ENCODE measurements at places on chromosomes 6 and 20.

GRCh38 chr20:8299921-8300320, 167.9 kb downstream of the PLCB1 start:
- DNase-seq: no peak

DNA sequence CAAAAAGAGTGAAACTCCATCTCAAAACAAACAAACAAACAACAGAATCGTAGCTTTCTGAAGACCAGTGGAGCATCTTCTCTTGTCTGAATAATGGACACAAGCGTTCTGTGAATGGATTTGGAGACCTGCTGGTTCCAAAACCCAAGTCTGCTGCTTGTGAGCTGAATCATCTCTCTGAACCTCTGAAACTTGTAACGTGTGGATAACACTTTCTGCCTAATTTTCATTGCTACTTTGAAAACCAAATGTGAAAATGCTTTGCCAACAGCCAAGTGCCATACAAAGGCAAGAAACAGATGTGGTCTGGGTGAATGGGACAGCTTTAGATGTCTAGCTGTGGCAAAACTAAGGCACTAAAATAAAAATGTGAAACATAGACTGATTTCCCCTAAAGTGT, 44.3 kb downstream of the PHACTR1 start:
- no peak for DNase-seq

- no peak for DNase-seq
Observed at GRCh38 chr6:166379800-166380199, 2.9 kb downstream of the MPC1 start.

DNA sequence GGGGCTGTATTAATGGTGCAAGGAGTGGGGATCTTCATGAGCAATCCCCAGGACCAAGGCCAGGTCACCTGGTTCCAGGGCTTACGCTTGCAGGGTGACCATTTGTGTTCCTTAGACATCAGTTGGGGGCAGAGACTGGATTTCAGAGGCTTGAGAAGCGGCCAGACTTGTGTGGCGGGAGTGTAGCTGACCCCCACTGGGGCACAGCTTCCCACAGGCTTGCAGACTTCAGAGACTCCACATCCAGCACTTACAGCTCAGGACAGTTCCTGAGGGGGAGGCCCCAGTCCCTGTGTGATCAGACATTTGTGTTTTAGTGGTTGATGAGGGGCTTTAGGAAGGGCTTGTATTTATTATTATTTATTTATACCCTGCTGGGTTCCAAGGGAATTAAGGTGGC, 15.3 kb downstream of the TJAP1 start:
- DNase-seq: no peak

DNA sequence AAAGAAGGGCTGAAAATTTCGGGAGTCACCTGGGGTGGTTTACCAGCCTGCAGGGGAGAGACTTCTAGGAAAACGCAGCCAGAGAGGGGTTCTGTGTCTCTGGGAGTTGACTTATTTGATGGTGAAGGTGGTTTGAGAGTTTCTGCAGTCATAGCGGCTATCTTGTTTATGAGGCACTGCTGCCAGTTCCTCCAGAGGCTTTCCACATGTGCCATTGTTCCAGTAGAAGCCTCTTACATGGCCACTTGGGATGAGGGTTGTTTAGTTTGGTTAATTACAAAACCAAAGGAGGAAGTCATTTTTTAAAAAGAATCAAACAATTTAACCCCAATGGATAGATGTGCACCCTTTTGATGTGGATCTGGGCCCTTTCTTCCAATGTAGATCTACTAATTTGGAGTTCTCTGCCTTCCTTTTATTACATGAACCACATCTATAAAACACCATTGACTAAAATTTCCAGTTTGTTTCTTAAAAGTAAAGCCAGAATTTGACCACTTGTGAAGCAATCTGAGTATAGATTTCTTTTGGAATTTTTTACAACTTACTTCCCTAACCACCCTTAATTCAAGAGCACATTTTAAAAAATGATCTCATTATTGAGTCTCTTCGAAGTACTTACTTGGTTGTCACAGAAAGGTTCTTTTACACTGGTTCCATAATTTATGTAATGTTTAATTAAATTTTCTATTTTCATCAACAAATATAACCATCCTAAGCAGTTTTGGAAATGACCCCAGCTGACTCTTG, 97.6 kb downstream of the TCP11 start:
- DNase-seq: no peak

DNA sequence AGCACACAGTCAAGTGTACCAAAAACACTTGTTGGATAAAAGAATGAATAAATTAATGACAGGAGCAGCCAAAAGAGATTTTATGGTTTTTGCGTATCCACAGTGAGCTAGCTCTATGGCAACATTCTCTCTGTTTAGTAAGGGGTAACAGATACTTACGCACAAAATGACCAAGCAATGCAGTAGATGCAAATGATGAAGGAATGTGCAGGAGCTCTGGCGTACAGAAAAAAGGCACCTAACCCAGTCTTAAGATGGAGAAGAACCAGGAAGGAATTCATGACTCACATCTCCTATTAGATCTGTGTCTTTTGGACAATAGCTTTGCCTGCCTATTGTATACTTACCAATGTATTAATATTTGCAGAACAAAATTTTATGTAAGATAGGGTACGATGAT, 191.9 kb upstream of the PREP start:
- DNase-seq: no peak

GRCh38 chr6:72683797-72684196, 61.9 kb downstream of the KCNQ5 start:
- DNase-seq: no peak

DNA sequence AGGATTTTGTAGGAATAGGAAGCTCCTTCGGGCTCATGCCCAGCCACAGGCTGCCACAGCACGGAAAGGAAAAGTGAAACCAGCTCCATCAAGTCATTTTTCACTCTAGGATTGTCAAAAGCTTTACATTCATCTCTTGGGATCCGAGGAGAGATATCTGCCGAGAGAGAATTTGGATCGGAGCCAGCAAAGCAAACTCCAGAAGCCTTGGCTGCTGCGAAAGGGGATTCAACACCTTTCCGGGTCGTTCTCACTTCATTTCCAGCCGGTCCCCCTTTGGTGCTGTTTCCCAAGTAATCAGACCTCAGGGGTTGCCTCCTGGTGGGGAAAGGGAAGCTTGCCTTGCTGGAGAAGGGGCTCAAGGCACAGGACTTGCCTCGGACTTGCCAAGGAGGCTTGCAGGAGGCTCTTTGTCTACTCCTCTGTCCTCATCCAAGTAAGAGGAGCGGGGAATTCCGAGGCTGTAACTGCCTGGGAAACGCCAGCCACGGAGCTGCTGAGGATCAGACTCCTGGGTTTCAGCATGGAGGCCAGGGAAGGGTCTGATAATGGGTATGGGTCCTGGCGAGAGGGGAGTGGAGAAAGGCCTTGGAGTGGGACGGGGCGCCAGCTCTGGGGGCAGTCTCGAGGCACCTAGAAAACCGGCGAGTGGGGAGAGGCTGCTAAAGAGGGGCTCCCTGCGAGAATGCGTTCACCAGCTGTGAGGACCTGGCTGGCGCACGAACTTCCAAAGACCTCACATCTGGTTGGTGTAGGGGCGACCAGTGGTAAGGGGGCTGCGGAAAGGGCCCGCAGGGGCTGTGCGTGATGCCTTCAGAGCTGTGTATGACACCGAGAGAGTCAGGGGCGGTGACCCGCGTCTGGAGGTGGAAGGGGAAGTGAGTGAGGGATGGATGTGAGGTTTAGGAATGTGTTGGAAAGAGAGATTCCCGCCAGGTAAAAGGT, 702 bp downstream of the ETV7 start:
- DNase-seq: no peak

DNA sequence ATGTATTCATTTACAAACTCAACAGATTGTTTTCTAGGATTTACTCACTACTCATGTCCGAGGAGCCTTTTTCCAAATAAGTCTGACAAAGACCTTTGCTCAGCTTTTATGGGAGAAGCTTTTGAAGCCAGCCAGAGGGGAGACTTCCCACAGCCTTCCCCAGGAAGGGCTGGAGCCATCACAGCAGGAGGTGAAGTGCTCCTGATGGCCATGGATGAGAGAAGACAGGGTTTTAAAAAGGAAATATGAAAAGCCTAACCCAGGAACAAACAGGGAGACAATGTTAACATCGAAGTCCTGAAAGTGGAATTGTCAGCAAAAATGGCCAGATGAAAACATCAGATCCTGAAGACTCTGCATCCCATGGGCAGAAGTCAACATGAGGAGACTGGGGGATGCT, 11.6 kb upstream of the TAGAP start:
- no peak for DNase-seq

DNA sequence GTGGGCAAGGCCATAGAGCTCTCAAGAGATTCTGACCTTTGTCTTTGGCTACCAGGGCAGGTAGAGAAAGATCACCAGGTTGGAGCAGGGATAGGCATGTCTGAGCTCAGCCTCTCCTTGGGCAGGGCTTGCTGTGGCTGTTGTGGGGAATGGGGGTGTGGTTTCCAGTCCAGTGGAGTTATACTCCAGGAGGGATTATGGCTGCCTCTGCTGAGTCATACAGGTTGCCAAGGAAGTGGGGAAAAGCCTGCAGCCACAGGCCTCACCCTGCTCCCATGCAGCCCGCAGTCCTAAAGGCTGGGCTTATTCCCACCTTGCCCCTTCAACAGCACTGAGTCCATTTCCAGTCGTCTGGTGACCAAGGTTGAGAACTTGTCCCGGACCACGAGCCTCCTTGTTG, 21.9 kb downstream of the MEP1A start:
- no peak for DNase-seq

GRCh38 chr6:111718990-111719389, 113.3 kb upstream of the TRAF3IP2 start:
- no peak for DNase-seq

GRCh38 chr6:47426524-47427302, 50.9 kb upstream of the CD2AP start:
- no peak for DNase-seq

DNA sequence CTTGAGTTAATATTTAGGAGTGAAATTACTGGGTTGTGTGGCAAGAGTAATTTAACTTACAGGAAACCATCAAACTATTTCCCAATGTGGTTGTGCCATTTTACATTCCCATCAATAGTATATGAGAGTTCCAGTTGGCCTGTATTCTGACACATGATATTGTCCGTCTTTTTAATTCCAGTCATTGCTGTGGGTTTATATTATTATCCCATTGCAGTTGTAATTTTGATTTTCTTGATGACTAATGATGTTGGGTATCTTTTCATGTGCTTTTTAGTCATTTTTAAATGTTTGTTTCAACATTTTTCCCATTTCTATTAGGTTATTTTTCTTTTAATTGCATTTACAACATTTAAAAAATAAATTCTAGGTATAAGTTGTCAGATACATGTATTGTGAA, 614.0 kb downstream of the UTRN start:
- no peak for DNase-seq

- DNase-seq: no peak
Observed at GRCh38 chr20:14764511-14765369, 427.3 kb upstream of the FLRT3 start.

- no peak for DNase-seq
Observed at GRCh38 chr6:151297886-151298285, 58.1 kb downstream of the AKAP12 start.

DNA sequence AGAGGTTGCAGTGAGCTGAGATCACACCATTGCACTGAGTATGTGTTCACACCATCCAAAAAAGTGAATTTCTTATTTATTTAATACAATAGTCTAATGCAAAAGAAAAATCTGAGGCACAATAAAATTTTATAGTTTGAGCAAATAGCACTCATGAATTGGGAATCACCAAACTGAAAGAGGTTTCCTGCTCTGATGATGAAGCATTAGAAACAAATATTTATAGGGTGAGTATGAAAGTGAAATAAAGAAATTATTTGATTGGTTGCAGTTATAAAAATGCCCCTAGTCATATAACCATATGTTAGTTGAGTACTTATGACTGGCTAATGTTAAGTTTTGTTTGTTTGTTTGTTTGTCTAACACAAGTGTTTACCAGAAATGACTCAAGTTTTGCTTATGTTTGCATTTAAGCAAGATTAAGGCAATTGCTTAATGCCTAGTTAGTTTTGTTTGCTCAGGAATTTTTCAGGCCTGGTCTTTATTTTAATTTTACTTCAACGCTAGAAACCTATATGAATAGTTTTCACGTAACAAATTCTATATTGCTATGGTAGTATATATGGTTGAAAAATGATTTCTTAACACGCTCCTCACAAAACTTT, 151.5 kb upstream of the FAM83B start:
- DNase-seq: no peak

GRCh38 chr6:126826166-126826714, 292.2 kb upstream of the RSPO3 start:
- DNase-seq: no peak

Measured in cerebellar nuclear complex (tissue), 1 donor.